GM12892 (cell line): ENCODE measurements at places on chromosomes 6 and 20.

- DNase-seq: no peak
Observed at GRCh38 chr6:149915970-149916865, 6.7 kb downstream of the RAET1G start.

DNA sequence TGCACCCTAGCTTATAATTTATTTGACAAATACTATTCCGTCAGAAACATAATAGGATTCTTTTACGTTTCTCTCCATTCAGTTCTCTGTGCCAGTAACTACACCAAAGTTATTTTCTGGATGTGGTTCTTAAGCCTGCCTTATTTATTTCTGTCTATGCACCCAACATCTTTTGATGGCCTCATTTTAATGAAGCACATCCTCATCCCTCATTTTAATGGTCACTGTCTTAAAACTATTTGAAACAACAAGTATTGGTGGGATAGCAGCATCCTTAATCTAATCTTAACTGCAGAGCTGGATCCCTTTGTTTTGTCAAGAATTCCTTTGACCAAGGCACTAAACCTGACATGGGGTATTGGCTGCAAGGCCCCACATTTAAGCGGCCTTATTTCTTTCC is 11.0 kb downstream of the FAM135A start:
- no peak for DNase-seq

DNA sequence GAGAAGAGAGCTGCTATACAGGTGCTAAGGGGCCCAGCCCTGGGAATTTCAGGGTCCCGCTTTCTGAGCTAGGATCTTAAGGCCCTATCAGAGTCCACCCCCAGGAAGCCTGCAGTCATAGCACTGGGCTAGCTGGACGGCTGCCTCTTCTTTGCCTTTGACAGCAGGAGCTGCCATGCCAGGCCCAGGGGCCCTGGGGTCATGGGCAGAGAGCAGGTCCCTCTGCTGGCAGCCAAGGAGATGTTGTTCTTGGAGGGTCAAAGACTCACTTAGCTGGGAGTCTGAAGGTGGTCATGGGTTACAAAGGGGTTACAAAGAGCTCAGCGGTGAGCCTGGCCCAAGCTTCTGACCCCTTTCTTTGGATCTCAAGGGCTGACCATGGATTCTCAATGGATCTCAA is 52.7 kb downstream of the RPP21 start:
- no peak for DNase-seq

DNA sequence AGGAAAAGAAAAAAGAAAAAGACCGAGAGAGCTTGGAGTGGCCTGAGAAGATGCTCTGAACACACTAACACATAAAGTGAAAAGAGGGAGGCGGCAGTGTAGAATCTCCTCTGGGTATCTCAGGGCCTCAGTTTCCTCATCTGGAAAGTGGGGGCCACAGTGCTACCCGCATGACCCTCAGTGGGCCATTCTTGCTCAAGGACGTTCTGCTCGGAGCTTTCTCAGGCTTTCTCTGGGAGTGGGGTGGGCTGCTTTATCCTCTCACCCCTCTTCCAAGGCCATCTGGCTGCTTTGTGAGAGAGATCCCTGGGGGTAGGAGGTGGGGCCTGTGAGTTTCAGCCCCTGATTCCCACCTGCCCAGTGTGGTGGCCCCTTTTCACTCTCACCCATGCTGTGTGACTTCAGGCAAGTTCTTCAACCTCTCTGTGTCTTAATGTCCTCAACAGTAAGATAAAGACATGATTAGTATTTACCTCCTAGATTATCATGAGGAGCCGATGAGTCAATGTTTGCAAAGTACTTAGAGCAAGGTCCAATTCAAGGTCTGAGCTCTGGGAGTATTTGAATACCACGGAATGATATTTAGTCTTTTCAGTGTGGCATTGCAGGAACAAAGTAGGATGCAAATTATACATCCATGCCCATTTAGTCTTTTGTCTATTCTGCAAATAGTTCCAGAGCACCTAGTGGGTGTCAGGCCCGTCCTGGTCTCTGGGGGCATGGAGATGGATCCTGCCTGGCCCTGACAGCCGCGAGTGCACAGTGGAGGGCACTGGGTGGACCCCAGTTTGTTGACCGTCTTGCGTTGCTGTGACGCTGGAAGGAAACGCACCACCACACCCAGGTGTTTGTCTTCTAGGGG is 34.3 kb downstream of the SRC start:
- no peak for DNase-seq

- no peak for DNase-seq
Observed at GRCh38 chr6:137471986-137472385, 22.2 kb downstream of the OLIG3 start.

DNA sequence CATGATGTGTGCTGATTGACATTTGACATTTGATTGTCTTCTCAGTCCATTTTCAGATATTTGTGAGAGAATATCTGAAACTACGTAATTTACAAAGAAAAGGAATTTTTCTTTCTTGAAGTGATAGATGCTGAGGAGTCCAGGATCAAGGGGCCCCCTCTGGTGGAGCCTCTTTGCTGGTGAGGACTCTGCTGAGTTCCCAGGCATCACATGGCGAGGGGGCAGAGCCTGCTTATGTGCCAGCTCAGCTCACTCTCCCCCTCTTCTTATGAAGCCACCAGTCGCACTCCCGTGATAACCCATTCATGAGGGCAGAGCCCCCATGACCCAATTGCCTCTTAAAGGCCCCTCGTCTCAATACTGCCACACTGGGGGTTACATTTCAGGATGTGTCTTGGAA is 91.3 kb downstream of the RPP40 start:
- no peak for DNase-seq

DNA sequence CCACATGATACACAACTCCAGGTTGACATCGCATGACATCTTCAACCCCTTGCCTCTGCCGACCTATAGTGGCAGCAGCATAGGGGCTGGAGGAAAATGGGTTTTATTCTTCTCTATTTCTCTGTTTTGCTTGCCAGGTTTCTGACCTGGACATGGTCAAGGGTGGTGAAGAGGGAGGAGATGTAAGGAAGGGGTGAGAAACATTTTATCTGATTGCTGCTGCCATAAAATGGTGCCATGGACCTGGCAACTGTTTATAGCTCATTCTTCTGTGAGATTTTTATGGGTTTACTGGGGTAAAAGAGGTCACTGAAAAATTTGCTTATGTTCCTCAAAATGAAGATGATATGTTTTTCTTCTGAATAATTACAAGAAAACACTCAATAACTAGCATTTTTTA is 266.7 kb upstream of the FOXQ1 start:
- DNase-seq: no peak

GRCh38 chr6:101776919-101777350 is 383.4 kb downstream of the GRIK2 start:
- no peak for DNase-seq

- DNase-seq: no peak
Observed at GRCh38 chr6:140572129-140572528, 1197.7 kb upstream of the CITED2 start.

DNA sequence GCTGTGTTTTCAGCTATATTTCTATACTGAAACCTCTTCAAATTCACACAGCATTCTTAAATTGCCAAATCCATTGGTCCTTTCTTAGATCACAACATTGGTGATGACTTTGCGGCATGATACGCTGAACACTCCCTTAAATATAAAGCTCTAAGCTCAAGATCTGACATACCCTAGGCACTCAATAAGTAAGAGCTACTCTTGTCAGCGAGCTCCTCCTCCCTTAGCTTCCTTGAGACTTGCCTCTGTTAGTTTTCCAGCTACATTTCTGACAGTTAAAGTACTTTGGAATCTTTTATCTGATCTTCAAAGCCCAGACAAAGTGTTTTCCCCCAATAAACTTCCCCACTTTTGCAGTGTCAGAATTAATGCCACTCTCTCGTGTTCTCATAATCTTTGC is 117.0 kb downstream of the HIVEP2 start:
- DNase-seq: no peak

DNA sequence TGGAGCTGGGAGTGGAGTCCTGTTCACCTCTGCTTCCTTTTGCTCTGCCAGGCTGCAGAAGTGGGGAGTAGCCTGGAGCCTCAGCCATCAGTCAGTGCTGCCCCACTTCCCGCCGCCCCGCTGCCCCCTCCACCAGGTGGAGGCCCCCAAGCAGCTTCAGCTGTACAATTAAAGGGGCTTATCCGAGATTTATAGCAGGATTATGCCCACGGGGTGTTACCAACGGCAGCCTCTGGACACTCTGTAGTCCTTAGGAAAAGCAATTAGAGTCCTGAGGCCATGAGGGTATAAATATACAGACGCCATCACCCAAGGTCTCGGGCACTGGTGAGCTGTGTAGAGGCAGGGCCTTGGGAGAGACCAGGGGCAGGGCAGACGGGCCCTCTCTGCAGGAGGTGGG is 55.4 kb downstream of the GRM4 start:
- no peak for DNase-seq

DNA sequence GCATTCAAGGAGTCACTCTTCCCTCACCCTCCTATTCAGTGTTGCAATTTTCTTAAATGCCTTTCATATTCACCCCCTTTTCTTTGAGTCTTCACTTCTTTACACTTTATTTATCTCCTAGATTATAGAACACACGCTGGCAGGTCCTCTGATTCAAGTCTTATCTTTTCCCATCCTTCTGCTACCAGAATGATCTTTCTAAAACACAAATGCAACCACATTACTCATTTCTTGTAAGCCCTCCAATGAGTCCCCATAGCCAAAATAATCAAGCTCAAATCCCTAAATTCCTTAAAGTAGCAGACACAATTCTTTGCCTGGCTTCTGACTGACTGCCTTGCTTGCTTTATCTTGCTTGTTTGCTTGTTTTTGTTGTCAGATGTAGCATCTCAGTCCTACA is 920.0 kb downstream of the TFAP2A start:
- DNase-seq: no peak

DNA sequence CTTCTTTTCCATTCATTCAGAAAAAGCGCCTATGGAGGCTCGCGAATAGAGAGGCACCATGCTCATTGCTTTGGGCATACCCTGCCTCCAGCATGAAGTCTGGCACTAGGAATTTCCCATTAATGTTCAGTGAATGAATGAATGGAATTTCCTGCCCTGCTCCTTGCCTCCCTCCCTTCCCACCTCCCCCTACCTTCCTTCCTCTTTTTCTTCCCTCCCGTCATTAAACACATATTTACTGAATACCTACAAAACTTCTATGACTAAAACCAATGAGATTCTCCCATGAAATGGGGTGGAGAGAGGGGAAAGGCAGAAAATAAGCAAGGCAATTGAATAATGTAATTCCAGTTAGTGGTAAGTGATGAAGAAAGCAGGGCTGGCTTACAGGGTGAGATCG is 213.8 kb upstream of the AGPAT4 start:
- no peak for DNase-seq

- peak; percentile 91 for DNase-seq
Observed at GRCh38 chr20:57654363-57654997, 34.3 kb upstream of the ZBP1 start.

GRCh38 chr20:47765271-47765670 is 20.0 kb downstream of the SULF2 start:
- DNase-seq: no peak

DNA sequence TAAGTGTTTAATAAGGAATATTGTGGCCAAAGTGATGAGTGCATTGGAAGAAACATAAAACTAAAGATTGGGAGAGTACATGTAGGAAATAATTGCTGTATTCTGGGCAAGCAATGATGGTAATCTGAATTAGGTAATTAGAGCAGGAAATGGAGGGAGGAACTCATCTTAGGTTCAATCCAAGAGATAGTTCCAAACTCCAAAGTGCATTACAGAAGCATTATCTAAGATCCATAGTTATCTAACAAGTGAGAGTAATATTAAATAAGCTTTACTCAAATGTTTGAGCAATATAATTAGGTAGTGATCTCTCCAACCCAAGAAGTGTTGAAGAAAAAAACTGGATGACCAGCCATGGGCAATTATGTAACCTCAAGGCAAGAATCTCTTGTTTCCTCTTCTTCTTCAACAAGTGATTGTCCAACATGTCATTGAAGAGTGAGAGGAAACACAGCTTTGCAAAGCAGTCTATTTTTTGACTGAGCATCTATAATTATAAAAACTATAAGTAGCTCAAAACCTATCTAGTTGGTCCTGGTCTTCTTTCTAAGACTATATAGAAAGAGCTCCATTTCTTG is 181.2 kb upstream of the TNFAIP3 start:
- no peak for DNase-seq

GRCh38 chr20:46485431-46485830 is 27.9 kb downstream of the ZNF334 start:
- DNase-seq: no peak

GRCh38 chr20:45066372-45066771 is 34.6 kb downstream of the KCNS1 start:
- no peak for DNase-seq

GRCh38 chr6:129644567-129645015 is 65.4 kb downstream of the ARHGAP18 start:
- DNase-seq: no peak

DNA sequence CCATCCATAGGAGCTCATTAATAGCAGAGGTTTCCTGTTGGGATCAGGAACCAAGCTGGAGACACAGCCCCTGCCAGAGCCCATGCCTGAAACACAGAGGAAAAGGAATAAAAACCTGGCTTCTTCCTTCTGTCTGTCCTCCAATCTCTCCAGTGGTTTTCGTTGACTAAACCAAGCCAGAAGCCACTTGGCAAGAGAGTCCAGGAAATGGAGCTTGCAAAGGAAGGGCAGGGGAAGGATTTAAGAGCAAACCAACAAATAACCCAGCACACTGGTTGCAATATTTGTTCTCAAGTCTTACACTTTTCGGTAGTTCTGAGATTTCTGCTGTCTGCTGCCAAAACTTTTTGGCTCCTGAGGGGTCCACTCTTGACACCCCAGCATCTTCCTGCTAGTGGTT is 137.0 kb upstream of the BMP2 start:
- DNase-seq: no peak

- DNase-seq: no peak
Observed at GRCh38 chr6:8549074-8549790, 113.9 kb upstream of the SLC35B3 start.

DNA sequence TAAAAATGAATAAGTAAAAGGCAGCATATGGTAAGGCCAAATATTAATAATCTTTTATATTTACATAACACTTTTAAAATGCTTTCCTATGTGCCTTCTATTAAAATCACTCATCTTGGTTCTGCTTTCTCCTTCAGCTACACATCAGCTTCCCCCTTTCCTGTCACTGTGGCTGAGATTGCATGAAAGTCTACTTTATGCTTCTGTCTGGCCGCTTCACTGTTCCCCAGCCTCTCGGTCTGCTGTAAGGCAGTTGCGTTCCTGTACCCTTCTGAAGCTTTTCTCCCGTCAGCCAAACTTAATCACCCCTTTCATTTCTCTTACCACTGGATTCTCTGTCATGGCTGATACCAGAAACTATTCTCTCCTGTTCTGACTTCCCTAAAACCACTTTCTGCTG is 34.6 kb downstream of the SOX4 start:
- no peak for DNase-seq

DNA sequence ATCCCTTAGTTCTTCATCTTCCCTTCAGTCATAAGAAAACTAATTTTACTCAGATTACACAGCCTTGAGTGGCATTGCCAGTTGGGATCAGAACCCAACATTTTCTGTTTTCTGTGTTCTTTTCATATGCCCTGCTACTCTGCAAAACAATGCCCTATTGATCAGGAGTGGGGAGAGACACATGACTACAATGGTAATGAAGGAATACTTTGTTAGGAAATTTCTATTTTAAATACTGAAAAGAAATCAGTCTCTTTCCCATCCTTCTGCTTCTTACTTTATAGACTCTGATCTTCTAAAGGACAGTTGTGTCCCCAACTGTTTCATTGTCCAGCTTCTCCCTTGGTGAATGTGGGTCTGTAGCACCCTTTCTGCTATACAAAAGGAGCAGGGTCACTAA is 5.5 kb upstream of the PKIB start:
- DNase-seq: no peak
